NCI-H187 (cell line): ENCODE measurements at places on chromosomes 4 and X.

DNA sequence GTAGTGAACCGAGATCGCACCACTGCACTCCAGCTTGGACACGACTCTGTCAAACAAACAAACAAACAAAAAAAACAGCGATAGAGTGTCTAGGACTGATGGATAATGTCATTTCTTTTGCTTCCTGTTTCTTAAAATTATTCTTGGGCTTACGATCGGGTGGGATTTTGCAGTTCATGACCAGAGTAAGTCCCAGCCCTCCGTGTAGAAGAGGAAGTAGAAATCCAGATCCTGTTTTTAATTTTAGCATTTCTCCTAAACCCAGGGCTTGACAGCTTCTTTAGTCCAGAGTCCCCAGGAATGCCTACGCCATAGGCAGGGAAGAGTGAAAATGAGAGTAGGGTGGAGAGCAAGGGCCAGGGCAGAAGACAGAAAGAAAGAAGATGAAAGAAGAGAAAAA is 94.3 kb downstream of the HPRT1 start:
- DNase-seq = no peak

DNA sequence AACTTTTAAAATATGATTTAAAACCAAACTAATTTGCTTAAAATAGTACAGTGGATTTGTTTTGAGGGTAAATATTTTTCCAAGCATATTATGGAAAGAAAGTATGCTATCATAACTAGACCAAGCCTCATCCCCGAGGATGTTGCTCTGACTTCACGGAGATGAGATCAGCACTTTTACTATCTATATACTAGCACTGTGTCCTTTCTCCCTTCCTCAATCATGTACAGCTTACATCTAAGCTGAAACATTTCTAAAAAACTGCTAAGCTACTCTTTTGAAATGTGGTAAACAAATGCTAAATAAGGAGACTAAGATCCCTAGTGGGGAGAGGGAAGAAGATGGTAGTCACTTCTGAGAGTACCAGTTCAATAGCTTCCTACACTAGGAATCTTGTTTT is 23.8 kb downstream of the AMMECR1 start:
- DNase-seq = no peak

DNA sequence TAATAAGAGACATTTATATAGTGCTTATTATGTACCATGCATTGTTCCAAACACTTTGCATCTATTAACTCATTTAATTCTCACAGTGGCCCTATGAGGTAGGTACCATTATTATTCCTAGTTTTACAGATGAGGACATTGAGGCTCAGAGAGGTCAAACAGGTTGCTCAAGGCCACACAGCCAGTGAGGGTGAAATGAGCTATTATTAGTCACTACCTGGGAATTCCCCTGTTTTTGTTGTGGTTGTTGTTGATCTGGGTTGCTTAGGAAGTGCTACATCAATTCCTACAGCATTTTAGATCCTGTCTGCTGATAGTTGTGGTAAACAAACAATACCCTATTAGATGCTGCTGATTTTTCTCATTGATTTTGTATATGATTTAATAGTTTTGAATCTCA is 41.2 kb downstream of the APLN start:
- no peak for DNase-seq

GRCh38 chr4:93031431-93032098 is 727.8 kb downstream of the GRID2 start:
- DNase-seq = no peak

GRCh38 chr4:187236209-187236890 is 512.7 kb upstream of the FAT1 start:
- no peak for DNase-seq

DNA sequence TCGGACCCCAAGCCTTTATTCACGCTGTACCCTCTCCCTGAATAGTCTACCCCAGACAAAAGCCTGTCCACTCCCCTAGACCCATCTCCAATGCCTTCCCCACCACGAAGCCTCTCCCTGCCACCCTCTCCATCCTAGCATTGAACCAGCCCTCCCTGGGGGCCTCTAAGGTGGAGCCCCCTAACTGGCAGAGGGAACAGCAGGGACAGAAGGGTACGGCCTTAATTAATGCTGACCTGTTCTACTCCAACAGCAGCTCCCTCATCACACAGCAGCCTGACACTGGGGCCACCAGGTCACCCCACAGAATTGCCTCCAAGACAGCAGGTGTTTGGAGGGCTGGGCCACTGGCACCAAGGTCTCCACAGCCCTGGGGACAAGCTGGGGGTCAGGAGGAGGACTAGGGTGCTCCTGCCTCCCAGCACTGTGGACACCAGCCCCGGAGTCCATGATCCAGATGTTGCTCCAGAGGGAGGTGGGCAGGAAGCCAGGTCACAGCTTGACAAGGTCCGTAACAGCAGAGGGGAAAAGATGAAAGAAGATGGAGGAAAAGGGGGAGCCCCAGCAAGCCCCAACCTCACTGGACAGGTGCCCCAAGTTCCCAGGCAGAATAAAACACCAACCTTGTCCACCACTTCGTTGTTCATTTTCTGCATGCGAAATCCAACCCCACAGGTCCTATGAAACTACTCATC is 3.7 kb downstream of the CRMP1 start:
- DNase-seq = no peak

DNA sequence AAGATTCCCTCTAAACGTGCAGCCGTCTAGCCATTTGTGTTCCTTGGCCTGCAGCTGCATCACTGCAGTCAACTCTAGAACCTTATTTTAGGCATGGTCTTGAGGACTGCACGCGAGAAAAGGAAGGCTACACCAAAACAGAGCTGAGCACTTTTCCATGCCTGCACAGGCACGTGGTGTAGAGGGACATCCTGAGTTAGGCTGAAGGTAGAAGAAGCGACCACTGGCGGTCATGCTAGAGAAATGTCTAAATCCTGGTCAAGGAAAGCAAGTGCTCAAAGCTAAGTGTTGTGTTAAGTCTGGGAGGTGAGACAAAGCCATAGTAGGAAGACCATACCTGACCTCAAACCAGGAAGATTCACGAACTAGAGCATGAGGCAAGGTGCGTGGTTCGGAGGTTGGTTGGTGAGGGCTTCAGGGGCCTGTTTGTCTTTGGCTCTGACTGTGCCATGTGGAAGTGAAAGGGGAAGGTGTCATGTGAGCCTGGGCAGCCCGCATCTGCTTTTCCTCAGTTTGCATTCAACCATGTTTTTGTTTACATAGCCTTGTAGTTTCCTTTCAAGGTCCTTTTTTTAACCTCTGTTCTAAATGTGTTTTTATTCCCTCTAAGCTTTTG is 203.8 kb downstream of the AASDH start:
- DNase-seq = no peak

- DNase-seq = no peak
Observed at GRCh38 chr4:92529510-92529909, 225.7 kb downstream of the GRID2 start.

GRCh38 chr4:41095192-41095872 is 119.0 kb downstream of the APBB2 start:
- no peak for DNase-seq

DNA sequence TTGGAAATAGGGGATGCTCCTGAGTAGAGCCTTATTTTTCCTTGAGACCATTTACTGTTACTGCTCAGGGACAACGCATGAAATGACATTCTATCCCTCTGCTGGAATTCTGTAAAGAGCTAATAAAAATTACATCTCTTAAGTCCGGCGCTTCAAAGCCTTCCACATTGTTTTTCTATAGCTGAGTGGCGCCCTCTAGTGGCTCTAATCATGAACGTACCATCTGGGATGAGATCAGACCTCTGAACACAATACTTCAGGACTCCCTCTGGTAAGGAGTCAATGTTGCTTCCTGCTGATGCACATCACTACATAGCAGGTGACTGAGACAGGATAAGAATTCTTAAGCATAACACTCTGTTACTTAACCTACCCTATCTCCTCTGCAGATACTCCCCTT is 6.0 kb downstream of the HMGN5 start:
- no peak for DNase-seq

- DNase-seq = no peak
Observed at GRCh38 chr4:184807797-184808712, 17.7 kb downstream of the ACSL1 start.

- no peak for DNase-seq
Observed at GRCh38 chr4:76563454-76564122, 128.6 kb downstream of the SHROOM3 start.

DNA sequence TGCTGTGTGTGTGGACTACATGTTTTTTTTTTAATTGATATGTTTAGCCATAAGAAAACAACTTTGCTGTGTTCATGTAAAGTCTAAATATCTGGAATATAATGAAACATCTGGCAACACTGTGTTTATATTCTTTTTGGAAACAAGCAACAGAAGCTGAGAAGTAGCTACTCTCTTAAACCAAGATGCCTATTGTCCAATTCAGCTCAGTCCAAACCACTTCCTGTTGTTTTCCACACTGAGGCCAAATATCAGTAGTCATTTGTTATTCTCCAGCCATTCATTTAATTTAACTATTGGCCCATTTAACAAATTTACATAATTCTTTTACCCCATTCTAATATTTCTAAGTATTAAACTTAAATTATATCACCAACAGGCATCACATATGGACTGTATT is 903.0 kb upstream of the SLIT2 start:
- no peak for DNase-seq

- no peak for DNase-seq
Observed at GRCh38 chr4:88616275-88617150, 24.2 kb downstream of the HERC3 start.

DNA sequence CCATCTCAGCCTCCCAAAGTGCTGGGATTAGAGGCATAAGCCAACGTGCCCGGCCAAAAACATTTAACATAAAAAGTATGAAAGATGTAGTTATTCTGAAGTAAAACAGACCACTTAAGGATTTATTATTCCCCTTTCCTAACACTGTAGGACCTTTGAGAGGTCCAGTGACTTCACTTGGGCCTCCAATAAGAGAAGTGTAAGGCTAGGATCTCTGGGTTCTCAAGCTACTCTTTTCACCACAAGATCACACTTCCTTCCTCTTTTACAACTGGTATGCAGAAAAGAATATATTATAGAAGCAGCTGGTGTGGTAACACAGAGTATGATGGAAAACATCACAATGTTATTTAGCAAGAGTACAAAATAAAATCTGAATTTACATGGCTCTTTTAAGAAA is 30.2 kb upstream of the CCNG2 start:
- DNase-seq = no peak

- no peak for DNase-seq
Observed at GRCh38 chr4:75830906-75831305, 71.3 kb downstream of the PPEF2 start.

- no peak for DNase-seq
Observed at GRCh38 chrX:66622209-66622608, 16.7 kb downstream of the EDA2R start.
